ENCODE measurements at places on chromosomes 7 and 10.

- DNase-seq = no peak
Measured at GRCh38 chr10:1420661-1421362, 316.5 kb downstream of the ADARB2 start.

DNA sequence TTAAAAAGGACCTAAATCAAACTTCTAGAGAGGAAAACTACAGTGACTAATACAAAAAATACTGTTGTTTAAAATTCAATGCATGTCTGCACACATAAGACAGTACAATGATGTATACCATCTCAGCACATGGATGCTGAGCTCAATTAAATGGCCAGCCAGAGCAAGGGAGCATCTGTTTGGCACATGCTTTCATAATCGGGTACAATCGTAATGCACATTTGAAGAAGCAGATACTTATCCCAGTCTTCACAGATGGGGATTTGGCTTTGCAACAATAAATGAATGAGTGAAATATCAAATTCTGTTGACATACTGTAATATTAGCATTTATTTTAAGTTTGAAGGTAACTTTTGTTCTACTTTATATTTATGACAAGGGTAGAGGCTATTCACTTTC, 187.8 kb downstream of the CRPPA start:
- no peak for DNase-seq

DNA sequence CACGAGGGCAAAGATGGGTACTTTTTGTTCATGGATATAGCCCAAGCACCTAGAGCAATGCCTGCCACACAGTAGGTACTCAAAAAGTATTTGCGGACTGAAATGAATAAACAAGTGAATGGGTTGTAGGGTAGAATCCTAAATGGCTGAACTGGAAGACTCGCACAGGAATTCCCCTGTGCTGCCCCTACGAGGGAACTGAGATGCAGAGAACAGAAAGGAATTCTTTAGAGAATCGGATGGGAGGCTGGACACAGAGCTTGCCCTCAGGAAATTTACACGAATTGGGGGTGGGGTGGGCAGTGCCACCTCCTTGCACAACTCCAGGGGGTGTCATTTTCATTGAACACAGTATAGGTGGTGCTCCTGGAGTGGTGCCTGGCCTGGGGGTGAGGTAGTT, 35.2 kb upstream of the SRGN start:
- DNase-seq = no peak

DNA sequence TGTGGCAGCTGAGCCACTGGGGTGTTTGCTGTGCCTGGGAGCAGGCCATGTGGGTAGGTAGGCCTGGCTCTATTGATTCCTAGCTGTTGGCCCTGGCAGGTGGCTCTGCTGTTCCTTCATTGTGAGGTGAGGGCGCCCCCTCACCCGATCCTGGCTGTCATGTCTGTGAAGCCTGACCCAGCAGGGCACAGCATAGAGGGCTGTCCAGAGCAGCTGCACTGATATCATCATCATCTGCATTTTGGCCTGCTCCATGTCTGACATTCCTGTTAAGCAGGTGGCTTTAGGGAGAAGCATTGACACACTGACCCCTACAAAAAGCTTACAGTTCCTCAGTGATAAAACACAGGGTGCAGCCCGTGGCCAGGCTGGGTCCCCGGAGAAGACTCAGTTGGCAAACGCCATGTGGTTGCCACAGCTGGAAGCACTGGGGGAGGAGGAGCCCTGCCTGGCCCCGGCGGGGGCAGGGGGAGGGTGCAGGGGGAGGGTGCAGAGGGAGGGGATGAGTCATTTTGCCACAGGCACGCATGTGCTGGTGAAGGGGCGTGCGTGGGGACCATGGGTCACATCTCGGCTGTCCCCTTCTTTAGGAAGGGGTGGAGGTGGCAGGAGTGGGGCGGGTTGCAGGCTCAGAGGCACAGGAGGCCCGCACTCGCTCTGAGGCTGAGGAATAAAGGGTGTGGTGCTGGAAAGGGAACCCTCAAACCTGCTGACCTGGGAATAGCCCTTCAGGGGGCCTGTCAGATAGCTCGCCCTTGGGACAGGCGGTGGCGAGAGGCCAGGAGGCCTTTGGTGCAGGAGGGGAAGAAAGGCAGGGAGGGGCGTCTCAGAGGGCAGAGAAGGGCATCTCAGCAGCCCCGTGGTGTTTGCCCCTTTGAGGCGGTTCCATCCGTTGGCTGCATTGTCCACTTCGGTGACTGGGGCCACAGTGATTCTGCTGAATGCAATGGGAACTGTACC, 31.6 kb downstream of the IKZF1 start:
- DNase-seq = no peak

DNA sequence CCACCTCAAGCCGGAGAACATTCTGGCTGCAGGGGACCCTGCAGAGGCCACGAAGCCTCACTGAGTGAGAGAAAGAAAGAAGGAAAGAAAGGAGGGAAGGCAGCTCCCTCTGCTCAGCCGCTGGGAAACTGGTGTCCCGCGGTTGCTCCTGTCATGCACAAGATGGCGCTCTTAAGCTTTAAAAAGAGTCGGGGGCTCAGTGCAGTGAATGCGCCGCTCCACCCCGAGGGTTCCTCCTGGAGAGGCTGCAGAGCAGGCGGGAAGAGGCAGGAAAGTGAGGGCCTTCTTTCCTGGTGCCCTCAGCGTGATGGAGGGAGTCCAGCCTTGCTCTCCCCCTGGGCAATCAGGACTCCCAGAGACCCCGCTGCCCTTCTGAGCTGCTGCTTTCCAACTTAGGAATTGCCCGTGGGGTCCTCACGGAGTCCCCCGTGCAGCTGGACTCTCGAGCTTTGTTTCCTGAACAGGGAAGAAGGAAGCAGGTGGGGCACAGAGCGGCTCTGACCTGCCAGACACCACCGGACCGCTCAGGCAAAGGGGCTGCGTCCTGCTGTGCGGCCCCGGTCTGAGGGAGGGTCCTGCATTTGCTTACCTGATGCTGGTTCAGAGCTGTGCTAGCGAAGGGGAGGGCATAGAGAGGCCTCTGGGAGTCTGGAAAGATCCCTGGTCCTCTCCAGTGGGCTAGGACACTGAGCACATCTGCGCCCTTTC, 141.9 kb upstream of the MKI67 start:
- no peak for DNase-seq

DNA sequence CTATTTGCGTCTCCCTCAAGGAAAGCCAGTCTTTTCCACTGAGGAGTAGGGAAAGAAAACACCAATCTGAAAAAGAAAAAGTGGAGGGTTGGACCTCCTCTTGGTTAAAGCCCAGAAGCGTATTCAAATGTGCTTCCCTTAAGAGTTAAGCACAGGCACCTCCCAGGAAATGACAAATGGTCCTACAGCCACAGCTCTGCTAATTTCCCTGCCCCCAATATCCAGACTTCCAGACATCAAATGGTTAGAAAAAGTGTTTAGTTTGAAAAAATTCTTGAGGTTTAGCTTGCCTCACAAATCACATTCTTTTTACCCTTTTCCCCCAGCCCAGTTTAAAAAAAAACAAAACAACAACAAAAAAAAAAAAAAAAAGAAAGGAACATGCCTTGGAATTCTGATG, 19.0 kb upstream of the COL1A2 start:
- DNase-seq = peak; percentile 98

DNA sequence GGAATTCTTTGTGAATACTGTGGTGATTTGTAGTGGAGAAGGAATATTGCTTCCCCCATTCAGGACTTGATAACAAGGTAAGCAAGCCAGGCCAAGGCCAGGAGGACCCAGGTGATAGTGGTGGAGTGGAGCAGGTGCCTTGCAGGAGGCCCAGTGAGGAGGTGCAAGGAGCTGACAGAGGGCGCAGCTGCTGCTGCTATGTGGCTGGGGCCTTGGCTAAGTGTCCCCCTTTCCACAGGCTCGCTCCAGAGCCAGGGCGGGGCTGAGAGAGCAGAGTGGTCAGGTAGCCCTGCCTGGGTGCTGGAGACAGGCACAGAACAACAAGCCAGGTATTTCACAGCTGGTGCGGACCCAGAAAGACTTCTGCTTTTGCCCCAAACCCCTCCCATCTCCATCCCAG, 162.9 kb downstream of the EGFR start:
- DNase-seq = no peak

GRCh38 chr10:110524859-110525232, 27.1 kb downstream of the DUSP5 start:
- no peak for DNase-seq

DNA sequence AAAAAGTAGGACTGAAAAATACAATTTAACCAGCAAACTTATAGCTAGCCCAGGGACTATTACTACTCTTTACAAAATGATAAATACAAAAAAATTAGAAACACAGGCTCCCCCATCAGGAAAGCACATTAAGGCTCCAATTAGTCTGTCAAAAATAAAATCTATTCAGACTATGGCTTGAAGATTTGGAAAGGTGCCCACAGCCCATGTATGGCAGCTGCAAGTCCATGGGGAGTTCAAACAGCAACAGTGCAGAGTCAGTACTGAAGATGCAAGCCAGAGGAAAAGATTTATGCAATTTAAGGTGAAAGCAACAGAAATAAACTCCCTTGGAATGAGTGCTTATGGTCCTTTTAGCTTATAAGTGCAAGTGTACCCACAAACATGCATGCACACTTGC, 29.7 kb downstream of the IMMP2L start:
- DNase-seq = no peak

DNA sequence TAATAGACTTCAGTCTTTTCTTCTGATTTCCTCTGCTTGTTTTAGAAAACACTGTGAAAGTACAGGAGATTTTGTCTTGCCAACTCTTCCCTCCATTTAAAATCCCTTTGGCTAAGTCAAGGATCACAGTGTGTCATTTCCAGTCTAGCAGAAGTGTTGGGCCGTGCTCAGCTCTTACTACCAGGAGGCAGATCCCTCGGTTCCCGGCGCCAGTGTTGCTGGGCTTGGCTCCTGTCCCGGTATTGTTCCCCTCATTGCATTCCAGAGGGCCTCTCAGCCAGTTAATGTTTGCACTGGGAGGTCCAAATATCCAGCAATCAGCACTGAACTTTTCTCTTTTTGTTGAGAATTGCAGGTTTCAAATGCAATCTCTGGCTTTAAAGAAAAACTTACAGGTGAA, 612.1 kb upstream of the MGMT start:
- DNase-seq = no peak

- no peak for DNase-seq
Measured at GRCh38 chr10:5835446-5836095, 22.3 kb upstream of the GDI2 start.

DNA sequence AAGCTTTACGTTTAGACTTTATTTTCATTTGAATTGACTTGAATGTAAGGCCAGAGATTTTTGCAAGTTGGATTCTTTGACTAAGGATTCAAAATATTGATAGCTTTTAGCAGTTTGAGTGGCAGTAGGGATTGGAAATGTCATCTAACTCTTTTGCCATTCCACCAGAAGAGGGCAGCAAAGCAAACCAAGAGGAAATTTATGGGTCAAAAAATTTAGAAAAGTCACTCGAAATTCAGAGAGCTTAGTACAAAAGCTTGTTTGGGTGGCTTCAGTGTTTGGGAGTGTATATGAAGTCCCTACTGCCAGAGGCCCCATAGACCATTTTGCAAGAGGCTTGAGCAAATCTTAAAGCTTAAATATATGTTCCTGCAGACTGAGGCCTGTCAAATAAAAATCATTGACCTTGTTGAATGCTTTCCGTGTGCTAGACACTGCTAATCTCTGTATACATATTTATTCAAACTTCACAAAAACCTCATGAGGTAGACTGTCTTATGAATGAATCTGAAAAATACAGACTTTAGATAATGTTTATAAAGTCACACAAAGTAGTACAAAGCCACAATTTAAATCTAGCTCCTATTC, 44.6 kb upstream of the RSBN1L start:
- DNase-seq = peak; percentile 47

GRCh38 chr10:69043931-69044531, 43.9 kb upstream of the SRGN start:
- DNase-seq = no peak

GRCh38 chr10:67550838-67551402, 145.1 kb downstream of the CTNNA3 start:
- no peak for DNase-seq

GRCh38 chr10:73480158-73480557, 15.7 kb downstream of the PPP3CB start:
- DNase-seq = peak; percentile 79

DNA sequence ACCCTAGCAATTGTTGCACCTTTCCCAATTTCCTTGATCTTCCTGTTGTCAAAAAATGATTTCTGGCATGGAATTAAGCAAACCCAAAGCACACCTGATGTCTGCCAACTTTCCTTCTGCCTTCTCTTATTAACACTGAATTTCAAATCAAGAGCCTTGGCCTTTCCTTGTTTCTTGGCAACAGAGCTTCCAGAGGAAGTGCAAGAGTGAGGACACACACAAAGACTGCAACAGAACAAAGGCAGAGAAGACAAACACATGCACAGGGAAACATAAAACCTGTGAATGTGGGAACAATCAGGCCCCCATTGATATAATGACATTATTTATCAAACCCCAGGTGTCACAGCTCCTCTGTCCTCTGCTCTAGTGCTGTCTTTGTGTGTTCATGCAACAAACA, 73.0 kb upstream of the IL6 start:
- no peak for DNase-seq

DNA sequence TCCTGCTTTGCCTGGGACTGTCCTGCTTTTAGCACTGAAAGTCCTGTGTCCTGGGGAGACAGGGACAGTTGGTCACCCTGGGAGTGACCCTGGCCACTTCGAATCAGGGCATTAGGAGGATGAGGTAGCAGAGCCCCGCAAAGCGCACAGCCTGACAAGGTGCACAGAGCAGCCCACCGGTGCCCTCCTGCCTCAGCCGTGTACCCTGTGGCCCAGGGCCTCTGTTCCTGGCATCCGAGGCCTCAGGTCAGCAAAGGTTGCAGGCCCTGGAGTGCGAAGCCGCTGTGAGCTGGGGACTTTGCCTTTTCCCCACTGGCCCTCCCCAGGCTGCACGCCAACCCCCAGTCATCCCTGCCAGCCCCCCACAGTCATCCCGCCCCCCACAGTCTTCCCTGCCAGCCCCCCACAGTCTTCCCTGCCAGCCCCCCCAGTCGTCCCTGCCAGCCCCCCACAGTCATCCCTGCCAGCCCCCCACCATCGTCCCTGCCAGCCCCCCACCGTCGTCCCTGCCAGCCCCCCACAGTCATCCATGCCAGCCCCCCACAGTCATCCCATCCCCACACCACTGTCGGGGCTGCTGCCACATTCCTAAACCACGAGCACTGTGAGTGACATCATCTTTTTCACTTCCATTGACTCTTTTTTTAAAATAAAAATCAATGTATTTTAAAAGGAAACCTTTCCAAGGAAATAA, 91.8 kb downstream of the RGS10 start:
- DNase-seq = peak; percentile 21

GRCh38 chr7:107684287-107684686, 23.7 kb downstream of the SLC26A4 start:
- DNase-seq = no peak

DNA sequence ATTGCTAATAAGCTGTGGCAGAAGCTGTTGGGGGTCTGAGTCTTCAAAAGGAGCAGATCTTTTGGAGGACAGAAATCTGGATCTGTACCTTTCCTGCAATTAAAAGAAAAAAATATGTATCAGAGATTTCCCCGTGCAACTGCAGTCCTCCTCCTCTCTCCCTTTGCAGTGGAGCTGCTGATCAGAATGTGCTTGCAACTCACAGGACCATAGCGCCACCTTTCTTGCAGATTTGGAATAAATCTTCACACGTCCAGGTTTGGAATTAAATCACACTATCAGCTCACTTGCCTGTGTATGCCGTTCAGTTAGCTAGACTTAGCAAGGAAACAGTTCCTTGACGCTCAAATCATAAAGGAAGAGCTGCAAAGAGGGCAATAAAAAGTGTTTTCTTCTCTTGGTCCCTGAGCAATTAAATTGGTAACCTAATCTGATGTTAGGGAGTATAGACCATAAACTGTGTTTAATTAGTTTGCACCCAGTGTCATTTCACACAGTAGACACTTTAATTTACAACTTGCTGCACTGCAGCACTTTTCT, 77.4 kb downstream of the PON1 start:
- peak; percentile 62 for DNase-seq

- DNase-seq = no peak
Measured at GRCh38 chr7:157543791-157544190, 207.0 kb downstream of the DNAJB6 start.

GRCh38 chr7:121504482-121504881, 108.4 kb upstream of the FAM3C start:
- peak; percentile 76 for DNase-seq

Data from IMR-90 (cell line).